ENCODE measurements at places on chromosomes 5 and 9.

DNA sequence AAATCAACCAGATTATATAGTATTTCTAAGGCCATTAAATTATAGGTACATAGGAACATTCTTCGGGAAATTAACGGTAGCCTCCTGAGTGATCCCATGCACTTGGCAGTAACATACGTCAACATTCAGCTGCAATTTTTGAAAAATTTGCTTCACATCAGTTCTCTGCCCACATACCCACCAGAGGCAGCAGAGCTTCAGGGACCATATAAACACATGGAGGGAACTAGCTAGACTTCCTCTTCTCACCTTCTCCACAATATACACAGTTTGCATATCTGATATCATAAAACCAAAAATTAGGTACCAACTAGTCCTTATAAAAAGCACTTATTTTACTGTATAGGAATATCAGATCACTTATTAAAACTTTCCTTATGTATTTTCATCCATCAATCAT, 4.8 kb downstream of the PSIP1 start:
- DNase-seq, result no peak

- no peak for DNase-seq
Observed at GRCh38 chr5:141646026-141646425, 5.2 kb downstream of the FCHSD1 start.

DNA sequence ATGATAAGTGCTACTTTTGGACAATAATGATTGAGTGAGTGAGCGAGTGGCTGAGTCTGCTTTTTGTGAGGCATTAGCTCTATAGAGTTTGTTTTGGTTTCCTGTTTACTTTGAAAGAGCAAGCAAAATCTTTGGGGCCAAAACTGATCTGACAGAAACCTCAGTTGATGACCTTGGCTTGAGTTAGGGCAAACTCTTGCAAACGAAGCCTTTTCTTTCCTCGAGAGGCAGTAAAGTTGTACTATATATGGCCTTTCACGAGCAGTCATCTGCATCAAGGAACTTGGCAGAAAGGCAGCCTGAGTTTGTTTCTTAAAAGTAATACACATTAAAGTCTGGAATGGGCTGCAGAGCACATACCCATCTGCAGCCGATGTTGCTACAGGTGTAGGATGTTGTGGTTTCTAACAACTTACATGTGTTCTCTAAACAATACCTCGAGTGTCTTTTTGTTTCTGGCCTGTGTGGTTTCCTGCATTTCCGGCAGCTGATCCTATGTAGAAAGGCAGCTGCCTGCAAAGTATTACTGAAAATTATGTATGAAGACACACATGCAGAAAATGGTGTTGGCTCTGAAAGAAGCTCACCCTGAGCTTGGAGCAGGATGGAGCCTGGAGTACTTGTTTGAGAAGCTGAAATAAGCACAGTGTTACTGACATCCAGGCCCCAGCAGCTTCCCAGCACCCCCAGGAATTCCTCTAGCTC, 60.8 kb downstream of the FOXD1 start:
- peak; percentile 83 for DNase-seq

- DNase-seq, result no peak
Observed at GRCh38 chr5:59275510-59276324, 617.8 kb downstream of the PDE4D start.

- DNase-seq, result no peak
Observed at GRCh38 chr9:88645879-88646199, 110.9 kb downstream of the NXNL2 start.

GRCh38 chr9:121857928-121858327, 206.5 kb downstream of the DAB2IP start:
- DNase-seq, result no peak

DNA sequence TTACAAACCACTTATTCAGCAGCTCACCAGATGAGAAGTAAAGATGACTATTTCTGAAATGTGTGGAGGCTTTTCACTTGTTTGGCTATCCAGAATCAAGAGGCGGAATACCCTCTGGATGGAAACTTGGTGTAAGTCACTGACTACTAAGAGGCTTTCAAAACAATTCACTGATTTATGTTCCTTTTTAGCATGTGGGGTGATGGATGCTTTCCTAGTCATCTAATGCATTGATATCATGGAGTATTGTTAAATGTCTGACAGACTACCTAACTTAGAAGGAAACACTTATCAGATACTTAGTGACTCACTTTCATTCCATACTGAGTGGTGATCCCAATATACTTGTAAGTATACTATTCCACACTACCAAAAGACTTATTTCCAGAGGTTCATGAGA, 141.4 kb downstream of the PLK2 start:
- no peak for DNase-seq

GRCh38 chr5:16082053-16082452, 97.5 kb downstream of the MARCHF11 start:
- no peak for DNase-seq

DNA sequence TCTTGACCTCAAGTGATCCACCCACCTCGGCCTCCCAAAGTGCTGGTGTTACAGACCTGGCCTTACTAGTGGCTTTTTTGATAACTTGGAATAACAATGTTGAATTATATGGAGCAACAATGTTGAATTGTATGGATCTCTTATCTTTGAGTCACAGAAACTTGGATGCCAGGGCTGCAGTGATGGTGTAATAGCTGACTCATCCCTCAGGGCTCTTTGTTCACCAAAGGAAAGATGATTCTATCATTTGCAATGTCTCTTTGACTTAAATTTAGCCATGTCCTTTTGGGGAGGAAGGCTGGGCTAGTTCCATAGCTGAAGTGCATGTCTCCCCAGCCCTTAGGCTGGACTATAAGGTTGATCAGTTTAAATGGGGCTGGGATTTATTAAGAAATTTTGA, 172.3 kb downstream of the PDZD2 start:
- DNase-seq, result no peak

DNA sequence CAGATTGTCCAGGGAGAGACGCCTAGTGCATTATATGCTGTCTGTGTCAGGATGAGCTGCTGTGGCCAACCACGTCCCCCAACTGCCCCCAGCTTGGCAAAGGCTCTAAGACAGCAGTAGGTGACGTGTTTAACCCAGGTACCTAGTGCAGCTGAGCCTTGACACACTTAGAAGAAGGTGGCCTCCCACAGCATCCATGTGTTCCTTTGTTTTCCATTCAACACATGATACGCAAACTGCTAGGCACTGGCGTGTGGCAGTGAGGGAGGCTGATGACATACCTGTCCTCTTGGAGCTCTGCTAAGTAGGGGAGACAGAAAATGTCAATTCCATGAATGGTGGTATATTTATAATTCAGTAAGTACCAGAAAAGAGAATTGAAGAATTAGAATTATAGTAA, 291.7 kb downstream of the NR3C1 start:
- no peak for DNase-seq

- DNase-seq, result no peak
Observed at GRCh38 chr5:91464886-91465646, 81.9 kb upstream of the ARRDC3 start.

All from stimulated activated naive CD4-positive, alpha-beta T cell (primary cell).